Inflammatory macrophage treated with lipopolysaccharide for 4 hours (primary cell): ENCODE measurements at places on chromosomes 1 and 21.
A peak's percentile ranks its signal among the peaks of the same experiment; 100 is the strongest.

DNA sequence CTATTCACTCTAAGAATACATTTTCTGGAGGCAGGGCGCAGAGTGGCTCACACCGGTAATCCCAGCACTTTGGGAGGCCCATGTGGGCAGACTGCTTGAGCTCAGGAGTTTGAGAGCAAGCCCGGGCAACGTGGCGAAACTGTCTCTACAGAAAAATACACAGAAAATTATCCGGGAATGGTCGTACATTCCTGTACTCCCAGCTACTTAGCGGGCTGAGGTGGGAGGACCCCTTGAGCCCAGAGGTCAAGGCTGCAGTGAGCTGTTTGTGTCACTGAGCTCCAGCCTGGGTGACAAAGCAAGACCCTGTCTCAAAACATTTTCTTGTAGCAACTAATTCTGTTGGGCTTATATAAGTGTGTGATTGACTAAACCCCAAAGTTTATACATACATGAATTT lies 30.5 kb downstream of the GPR161 start:
- DNase-seq = no peak

- no peak for DNase-seq
Observed at GRCh38 chr1:77349275-77349674, 67.5 kb downstream of the AK5 start.

DNA sequence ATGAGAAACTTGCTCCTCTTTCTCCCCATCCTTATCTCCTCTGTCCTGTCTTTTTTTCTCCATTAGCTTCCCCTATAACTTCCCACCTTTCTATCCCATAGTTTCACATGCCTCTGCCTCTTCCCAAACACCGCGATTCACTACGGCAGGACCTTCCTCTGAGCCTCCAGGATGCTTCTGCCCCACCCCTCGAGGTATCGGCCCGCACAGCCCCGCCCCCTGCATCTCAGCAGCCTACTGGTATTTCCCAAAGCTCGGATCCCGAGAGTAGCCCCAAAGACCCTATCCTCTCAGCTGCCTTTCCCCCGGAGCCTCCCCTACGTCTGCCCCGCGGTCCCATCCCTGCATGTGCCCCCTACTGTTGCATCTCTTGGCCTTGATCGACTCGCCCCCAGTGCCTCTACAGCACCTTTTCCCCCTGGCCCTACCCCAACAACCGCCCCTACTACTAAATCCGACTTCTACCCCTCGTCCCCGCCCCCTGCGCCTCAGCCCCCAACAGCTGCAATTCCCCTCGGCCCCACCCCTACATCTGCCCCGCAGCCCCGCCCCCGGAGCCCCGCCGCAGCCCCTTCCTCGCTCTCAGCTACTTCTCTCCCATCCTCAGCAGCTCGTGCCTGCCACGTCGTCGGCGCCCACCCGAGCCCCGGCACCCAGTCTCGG lies 512 bp downstream of the PIAS3 start:
- peak; percentile 28 for DNase-seq

DNA sequence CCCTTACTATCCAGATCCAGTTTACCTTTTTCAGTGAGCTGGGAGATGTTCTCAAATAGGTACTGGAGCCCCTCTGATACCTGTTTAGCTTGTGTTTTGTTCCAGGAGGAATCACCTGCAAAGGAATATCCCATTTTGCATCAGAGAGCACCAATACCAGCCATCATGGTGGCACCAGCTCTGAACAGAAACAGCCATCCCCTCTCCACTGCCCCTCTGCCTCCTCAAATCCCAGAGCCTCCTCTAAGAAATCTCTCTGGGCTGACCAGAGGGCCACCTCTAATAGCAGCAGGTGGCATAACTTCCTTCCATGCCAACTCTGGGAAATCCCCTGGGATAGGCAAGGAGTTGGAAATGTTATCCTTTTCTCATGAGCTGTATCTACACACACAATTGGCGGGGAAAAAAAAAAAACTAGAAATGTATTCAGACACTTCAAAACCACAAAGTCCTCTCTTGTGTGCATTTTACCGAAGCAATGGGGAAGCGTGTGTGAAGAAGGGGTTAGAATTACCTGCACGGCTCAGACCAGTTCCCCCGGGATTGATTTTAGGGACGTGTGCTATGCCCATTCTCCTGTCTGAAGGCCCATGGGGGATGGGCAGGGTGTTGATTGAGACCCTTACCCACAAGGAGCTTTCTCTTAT lies 2.4 kb downstream of the PGLYRP4 start:
- DNase-seq = no peak

DNA sequence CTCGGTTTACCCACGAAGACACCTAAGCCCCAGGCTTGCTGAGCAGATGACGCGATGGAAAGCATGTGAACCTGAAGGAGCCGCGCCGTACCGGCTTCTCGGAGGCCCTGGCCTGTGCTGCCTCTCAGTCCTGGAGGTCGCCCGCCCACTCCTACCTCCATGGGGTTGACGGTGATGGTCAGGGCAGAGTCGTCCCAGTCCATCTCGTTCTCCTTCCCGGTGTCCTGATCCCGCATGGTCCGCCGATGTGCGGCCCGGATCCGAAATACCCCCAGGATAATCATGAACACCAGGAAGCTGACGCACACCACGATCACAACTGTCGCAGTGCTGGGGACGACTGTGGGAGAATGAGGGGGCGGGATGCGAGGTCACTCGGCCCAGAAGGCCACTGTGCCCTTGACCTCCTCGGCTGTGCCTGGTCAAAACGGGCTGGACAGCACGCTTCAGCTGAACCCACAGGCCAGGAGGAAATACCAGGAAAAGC lies 79.6 kb downstream of the PIK3CD start:
- DNase-seq = no peak

GRCh38 chr1:167763525-167764220 lies 41.9 kb downstream of the MPZL1 start:
- no peak for DNase-seq

DNA sequence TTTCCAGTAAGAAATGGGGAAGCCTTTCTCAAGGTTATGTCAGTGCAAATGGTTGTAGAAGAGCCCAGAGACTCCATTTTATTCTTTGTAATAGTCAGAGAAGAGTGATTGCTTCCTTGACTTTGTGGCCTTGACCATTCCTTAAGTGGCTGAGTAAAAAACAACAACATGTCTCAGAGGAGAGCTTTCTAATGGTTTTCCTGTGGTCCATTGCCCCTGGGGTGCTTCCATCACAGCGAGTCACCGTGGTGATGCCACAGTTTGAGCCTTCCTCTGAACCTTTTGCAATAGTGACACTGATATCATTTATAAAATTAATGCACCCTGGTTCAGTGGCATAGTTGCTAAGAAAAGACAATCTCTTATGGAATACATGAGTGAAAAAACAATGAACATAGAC lies 38.6 kb downstream of the PAPPA2 start:
- no peak for DNase-seq
